ENCODE measurements at places on chromosomes 2 and 18.

DNA sequence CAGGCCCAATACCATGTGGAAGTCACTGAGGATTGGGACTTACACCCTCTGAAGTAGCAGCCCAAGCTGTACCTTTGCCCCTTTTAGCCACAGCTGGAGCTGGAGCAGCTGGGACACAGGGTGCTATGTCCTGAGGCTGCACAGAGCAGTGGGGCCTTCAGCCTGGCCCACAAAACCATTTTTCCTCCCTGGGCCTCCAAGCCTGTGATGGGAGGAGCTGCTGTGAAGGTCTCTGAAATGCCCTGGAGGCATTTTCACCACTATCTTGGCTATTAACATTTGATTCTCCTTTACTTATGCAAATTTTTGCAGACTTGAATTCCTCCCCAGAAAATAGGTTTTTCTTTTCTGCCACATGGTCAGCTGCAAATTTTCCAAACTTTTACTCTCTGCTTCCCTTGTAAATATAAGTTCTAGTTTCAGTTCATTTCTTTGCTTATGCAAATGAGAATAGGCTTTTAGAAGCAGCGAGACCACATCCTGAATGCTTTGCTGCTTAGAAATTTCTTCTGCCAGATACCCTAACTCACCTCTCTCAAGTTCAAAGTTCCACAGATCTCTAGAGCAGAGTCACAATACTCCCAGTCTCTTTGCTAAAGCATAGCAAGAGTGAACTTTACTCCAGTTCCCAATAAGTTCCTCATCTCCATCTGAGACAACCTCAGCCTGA is 213.8 kb upstream of the MGAT5 start:
- no peak for DNase-seq

DNA sequence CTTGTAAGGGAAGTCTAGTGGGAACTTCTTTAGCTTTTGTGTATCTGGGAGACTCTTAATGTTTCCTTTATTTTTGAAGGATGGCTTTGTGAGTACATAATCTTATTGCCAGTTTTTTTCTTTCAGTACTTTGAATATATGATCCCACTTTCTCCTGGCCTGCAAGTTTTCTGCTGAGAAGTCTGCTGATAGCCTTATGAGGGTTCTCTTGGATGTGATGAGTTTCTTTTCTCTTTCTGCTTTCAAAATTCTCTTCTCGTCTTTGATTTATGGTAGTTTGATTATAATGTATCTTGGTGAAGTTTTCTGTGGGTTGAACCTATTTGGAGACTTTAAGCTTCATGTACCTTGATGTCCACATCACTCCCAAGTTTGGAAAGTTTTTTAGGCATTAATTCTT is 28.1 kb downstream of the COLEC11 start:
- DNase-seq: no peak

DNA sequence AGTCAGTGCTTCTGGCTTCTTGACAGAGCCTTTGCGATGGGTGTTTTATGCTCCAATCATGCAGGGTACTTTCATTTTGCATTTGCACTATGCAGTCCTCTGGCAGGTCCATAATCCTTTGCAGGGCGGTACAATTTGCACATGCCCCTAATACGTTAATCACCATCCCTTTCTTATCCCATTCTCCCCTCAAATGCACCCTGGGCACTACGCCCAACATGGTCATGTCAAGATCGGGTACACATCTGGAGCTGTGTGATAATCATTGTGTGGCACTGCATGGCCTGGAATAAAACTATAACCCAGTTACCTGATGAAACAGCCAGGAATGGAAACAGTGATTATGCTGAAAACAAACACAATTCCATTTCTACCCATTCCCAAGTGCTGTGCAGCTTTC is 27.7 kb downstream of the LOXHD1 start:
- DNase-seq: no peak

GRCh38 chr2:205409411-205409810 is 272.9 kb upstream of the NRP2 start:
- DNase-seq: no peak

DNA sequence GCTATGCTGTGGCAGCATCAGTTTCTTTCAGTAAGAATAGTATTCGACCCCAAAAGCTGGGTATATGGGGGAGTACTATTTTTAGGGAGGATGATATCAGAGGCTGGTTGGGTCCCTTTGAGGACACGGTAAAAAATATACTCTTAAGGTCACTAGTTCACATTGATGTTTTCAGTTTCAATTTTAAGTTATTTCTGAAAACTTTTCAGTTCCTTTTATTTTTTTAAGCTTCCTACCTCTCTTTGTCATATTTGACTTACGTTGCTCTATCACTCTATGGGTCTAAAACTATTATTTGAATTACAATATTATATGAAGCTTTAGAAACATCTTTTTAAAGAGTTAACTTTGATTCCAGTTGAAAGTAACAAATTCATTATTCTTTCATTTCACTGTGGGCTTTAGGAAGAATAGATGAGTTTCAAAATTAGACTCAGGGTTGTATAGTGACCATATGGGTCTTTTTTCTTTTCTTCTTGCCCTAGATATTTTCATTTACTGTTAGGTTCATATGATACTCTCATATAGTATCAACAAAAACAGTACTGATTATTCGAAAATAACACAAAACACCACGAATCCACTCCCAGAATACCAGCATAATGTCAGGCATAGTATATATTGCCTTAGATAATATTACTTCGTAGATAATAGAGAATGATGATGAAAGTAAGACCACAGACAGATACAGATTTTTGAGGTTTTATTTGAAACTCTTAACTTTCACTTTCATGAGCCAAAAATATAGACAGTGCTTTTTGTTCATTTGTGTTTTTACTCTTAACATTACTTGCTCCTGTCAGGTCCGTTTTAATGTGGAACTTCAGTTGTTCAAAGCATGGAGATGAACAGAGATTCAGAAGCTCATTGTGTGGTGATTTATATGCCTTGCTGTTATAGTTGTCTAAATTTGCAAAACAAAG is 9.8 kb downstream of the RMDN2 start:
- no peak for DNase-seq

DNA sequence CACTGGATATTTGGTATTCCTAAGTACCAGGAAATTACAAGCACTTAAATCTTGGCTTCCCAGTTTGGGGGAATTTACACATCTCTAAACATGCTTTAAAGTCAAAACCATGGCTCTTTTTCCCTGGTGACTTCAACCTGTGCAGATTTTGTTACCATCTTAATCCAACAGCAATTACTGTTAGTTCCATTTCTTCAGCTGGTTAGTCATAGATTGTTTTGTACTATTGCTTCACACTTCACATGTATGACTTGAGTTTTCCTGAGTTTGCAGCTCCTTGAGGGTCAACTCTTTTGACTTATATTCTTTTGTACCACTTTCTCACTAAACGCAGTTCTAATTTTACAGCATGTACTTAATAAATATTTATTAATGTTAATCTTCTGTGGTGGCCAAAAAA is 203.4 kb upstream of the RND3 start:
- no peak for DNase-seq

- DNase-seq: no peak
These were observed 27.6 kb upstream of the MYO1B start for GRCh38 chr2:191217580-191217979.

DNA sequence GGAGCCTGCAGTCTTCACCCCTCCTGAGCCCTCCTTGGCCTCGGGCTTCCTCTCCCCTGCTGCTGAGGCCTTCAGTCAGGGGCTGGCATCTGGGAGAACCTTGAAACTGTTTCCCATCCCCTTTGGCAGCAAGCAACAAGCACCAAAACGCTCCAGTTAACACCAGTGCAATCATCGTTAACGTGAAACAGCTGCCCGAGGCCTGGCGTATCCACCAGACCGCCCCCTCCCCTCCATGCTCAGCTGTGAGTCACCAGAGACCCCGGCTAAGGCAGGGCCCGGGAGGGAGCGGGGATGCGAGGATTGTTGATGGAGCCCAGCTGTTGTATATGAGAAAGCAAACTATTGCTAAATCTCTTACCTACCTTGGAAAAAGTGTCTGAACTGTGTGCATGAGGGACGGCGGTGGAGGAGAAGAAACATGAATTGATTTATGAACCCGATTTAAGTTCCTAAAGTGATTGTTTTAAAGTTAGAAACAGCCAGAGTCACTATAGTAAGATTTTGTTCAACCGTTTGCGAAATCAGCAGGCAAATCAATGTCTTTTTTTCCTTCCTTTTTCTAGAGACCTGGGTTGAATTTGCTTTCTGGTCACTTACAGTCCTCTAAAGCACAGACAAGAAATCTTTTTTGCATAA is 5.2 kb downstream of the ZFP36L2 start:
- no peak for DNase-seq

GRCh38 chr18:54086046-54086802 is 138.2 kb downstream of the MBD2 start:
- no peak for DNase-seq
